ENCODE measurements at places on chromosomes 6 and 20.

DNA sequence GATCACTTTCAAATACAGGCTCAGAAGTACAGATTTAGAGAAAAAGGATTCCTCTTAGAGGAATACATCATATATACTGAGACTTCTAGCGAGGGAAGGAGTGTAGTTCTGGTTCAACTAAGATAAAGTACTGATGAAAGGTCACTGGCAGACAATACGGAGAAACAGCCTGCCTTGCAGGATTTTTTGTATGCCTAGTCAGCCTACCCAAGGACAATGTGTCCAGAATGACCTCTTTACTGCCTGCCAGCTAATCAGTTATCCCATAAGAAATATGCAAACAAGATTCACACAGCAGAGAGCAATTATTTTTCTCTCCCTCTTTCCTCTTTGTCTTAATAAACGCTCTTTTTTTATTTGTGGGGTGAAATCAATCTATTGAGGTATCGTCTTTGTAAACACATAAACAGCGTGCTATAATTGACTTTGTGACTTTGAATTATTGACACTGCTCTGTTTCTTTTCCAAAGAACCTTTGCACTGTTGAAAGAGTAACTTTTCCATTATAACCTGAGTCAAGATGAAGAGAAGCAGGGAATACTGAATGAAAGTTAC lies 1.4 kb upstream of the TSPYL4 start:
- no peak for DNase-seq

- DNase-seq, result no peak
Observed at GRCh38 chr20:53774461-53775203, 181.0 kb upstream of the ZNF217 start.

- DNase-seq, result no peak
Observed at GRCh38 chr6:127118298-127119101, at the start of gene RSPO3. Gene RSPO3 (plus strand): TSS chr6:127118671. CDS start chr6:127119193, 522 bp downstream.

- DNase-seq, result no peak
Observed at GRCh38 chr6:18352842-18353241, 34.3 kb upstream of the RNF144B start.

DNA sequence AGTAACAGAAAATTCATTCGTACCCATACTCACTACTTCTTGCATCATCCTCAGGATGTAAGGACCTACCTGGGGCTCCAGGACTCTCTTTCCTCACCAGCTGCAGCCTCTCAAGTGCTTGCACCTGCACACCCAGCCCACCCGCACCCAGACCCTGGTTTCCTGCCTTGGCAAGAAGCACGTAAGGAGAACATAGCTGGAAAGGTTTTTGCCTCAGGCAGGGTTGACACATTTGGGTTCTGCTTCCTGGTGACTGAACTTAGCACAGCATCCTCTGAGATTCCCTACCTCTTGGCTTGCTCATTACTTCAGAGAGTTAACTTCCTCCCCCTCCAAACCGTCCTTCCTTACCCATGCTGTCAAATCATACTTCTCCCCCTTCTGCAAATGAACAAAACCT lies 556.9 kb downstream of the CD83 start:
- no peak for DNase-seq

DNA sequence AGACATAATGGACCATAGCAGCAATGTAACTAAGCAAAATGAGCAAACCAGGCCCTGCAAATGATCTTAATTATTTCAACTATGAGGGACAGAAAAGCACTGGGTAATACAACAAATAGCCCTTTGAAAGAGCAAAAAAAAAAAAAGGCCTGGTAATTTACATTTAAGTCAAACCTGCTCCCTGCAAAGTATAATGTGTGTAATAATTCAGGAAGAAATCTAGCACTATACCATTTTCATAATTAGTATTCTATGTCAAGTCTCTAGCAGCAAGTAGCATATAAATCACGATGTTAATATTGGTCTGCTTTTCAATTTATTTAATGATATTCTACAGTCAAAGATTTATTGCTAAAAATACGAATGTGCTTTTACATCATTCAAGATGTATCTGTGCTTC lies 489.6 kb downstream of the BMP2 start:
- no peak for DNase-seq

DNA sequence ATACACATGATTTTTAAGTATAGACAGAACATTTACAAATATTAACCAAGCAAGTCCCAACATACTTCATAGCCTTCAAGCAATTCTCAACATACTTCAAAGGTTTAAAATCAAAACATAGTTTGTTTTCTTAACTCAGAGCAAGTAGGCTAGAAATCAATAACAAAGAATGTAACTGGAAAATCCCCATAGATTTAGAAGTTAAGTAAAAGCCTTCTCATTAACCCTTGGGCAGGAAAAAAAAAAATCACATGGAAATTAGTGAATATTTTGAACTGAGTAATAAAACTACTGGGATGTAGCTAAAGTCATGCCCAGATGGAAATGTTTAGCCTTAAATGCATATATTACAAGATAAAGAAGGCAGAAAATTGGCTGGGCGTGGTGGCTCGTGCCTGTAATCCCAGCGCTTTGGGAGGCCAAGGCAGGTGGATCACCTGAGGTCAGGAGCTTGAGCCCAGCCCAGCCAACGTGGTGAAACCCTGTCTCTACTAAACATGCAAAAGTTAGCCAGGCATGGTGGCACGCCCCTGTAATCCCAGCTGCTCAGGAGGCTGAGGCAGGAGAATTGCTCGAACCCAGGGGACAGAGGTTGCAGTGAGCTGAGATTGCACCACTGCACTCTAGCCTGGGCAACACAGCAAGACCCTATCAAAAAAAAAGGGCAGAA lies 316.1 kb downstream of the TAF4 start:
- DNase-seq, result no peak

DNA sequence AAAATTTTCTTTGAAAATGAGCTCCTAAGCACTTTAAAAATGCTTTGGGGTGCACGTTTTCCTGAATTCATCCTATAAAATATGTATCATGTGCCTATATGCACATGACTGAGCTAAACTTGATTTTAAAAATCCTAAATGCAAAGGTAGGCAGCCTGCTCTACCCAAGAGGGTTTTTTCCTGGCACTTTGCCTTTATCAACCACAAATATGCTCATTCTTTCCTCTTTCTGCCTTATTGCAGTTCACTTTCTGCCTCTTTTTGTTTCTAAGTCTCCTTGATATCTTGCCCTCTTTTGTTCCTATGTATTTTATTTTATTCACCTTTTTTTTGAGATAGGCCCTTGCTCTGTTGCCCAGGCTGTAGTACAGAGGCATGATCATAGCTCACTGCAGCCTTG lies 229.3 kb downstream of the GRM1 start:
- DNase-seq, result no peak

- no peak for DNase-seq
Observed at GRCh38 chr6:49001856-49002541, 461.1 kb downstream of the MMUT start.

- no peak for DNase-seq
Observed at GRCh38 chr6:57183336-57183735, 11.2 kb downstream of the BAG2 start.
